T-helper 2 cell (primary cell): ENCODE measurements at places on chromosomes 1 and 21.

GRCh38 chr1:164774819-164775654 is 216.1 kb downstream of the PBX1 start:
- peak; percentile 31 for DNase-seq

- DNase-seq, result no peak
These were observed 21.1 kb downstream of the ROR1 start for GRCh38 chr1:63794939-63795378.

GRCh38 chr1:190679044-190679443 is 201.4 kb upstream of the BRINP3 start:
- DNase-seq, result no peak

DNA sequence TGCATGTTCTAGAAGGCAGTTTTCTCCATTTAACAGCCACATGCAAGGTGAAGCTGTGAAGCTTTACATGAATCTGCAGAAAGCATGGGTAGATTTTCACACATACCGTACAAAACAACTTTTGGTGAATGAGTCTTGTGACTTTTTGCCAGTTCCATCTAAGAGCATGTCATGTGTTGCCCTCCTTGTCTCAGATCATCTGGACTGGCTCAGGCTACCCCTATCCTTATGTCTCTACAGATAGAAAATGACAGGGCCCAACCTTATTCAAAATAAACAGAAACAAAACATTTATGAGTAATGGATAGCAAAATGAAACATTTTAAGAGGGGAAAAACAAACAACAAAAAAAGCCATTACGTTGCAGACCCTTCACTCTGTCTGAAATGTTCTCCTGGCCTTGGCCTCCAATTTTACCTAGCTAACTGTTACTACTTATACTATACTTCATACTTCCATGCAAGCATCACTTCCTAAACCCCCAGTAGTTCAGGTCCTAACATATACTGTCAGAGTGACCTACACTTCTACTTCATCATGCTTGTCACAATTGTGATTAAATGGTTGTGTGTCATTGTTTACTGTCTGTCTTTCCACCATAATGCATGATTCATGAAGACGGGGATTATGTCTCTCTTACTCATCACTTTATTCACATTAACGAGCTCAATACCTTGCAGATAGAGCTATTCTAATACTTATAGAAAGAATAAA is 39.0 kb downstream of the LRRC8C start:
- no peak for DNase-seq

DNA sequence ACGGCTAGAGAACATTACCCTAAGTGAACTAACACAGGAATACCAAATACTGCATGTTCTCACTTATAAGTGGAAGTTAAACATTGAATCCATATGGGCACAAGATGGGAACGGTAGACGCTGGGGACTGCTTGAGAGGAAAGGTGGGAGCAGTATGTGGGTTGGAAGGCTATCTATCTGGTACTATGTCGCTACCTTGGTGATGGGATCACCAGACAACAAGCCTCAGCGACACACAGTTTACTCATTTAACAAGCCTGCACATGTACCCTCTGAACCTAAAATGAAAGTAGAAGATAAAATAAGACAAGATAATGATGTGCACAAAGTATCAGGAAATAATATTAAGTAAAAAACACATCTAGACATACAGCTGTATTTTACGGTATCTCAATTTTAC is 819 bp downstream of the PYHIN1 start:
- no peak for DNase-seq

DNA sequence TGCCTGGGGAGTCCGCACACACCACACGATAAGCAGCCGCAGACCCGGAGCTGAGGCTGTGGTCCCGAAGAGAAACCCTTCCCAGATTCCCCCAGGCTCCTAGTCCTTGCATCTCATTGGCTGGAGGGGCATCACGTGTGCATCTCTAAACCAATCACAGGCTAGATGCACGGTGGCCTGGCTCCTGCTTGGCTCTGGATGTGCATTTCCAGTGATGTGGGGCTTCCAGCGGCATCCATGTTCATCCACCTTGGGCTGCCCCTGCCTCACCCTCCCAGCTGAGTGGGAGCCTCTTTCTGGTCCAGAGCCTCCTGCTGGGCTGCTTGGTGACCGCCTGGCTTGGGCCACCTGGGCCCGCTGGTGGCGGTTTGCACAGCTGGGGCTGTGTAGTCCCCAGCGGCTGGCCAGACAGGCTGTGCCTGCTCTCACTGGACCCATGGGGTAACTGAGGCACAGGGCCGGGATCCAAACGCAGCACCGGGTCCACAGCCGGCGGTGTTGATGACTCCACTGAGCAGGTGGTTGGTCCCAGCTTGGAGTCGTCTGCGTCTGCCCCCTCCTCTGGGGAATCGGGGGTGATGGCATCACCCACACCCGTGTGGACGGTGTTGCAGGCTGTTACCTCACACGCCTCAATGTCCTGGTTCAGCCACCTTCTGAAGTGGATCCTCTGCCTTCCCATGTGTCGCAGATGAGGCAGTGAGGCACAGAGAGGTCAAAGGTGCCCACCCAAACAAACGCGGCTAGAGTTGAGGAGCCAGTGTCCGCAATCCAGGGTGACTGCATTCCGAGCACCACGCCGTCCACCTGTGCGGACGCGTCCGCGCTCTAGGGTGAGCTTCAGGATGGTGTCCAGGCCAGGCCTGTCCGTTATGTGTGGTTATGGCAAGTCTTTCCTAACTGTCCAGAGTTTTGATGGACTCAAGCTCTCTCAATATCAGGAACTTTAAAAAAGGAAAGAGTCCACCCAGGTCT is 41.3 kb downstream of the COL6A1 start:
- DNase-seq, result no peak

- DNase-seq, result peak; percentile 25
These were observed 30.0 kb downstream of the SLC27A3 start for GRCh38 chr1:153805042-153805745.

DNA sequence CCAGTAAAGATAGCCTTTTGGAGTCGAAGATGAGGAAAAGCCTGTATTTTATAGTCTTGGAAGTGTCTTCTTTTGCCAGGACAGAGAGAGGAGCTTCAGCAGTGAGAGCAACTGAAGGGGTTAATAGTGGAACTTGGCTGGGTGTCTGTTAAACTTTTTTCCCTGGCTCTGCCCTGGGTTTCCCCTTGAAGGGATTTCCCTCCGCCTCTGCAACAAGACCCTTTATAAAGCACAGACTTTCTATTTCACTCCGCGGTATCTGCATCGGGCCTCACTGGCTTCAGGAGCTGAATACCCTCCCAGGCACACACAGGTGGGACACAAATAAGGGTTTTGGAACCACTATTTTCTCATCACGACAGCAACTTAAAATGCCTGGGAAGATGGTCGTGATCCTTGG is at the start of gene VCAM1:
VCAM1 (plus strand) TSS at position 253 of the 400 bp plus-strand sequence; CDS start at position 372, 119 bp downstream.
- no peak for DNase-seq

DNA sequence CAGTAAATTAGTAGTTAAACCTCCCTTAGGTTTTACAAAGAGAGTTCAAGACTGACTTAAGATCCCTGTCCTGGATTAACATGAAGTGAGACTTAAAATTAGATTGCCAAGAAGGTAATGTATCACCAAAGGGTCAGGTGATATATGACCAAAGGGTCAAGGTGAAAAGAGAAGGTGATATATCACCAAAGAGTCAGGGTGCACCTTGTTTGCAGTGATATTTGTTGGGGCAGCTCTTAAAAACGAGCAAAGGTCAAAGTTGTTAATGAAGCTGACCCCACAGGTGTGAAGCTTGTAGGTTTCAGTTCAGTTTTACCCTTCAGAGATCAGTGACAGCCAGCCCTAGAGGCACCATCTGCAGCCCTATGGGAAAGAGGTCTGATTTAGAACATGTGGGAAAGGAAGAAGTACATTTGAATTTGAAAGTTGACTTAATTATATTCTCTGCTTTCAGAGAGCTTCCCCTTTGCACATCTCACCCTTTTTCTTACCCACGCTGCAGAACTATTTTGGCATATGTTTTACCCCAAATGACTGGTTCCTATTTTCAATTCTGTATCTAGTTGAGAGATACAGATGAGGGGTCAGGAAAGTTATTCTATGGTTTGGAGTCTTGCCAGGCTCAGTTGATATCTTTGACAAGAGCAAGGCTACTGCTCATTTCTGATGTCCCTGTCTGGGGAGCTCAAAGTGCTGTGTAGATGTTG is 170.8 kb downstream of the S1PR1 start:
- DNase-seq, result no peak

GRCh38 chr1:13784971-13785370 is 85.0 kb downstream of the PRDM2 start:
- no peak for DNase-seq

DNA sequence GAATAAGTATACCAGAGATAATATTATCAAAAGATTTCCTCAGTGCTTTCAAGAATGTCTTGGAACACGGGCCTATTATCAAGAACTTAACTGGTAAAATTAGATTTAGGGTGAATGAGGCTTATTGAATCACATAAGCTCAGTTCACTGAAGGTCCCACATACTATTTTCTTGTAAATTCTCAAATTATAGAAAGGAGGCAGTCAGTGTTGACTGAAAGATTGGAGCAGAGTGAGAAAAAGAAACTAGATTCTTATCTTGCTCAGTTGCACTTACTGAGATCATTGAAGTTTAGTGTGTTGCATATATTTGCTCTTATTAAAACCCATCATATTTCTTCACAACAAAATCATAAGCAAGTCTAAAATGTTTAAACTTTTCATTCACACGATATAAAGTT is 3.9 kb upstream of the RGS1 start:
- no peak for DNase-seq

- no peak for DNase-seq
These were observed 4.6 kb downstream of the COL18A1 start for GRCh38 chr21:45409466-45410150.

- DNase-seq, result peak; percentile 14
These were observed 500 bp downstream of the EPHA10 start for GRCh38 chr1:37764414-37764825.
